ENCODE measurements at places on chromosomes 2 and 18.

- no peak for DNase-seq
Observed at GRCh38 chr2:235493402-235493774, 455 bp upstream of the AGAP1 start.

GRCh38 chr2:28102455-28102874, 211.9 kb downstream of the BABAM2 start:
- no peak for DNase-seq

- no peak for DNase-seq
Observed at GRCh38 chr2:50443868-50444630, 587.9 kb downstream of the NRXN1 start.

DNA sequence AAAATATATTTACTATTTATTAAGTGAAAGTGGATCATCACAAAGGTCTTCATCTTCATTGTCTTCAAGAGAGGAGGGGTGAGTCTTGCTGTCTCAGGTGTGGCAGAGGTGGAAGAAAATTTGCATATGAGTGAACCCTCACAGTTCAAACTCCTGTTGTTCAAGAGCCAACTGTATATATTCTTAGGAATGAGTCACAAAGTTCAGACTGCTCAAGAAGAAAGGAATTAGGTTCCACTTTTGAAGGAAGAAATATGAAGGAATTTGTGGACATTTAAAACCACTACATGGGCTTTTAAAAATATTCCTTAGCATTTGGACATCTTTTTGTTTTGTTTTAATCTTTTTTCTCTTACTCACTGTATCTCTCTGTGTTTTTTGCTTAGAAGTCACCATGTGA, 212.6 kb downstream of the INSIG2 start:
- DNase-seq = no peak

DNA sequence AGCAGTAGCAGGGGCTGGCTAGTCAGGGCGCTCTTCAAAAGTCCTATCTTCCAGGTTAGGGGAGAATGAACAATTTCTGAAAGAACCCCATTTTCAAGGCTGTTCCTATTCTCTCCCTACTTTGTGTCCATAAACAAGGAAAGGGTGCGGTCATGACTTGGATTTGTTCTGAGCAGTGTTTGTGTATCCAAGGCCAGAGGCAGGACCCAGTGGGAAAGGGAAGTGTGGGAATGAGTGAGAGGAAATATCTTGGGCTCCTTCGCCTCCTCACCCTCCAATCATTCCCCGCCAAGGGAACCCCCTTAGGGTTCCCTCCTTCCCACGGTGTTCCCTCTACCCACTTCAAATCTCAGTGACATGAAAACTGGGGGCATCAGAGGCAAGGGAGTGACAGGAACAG, 25.5 kb upstream of the SPTBN1 start:
- DNase-seq = no peak

DNA sequence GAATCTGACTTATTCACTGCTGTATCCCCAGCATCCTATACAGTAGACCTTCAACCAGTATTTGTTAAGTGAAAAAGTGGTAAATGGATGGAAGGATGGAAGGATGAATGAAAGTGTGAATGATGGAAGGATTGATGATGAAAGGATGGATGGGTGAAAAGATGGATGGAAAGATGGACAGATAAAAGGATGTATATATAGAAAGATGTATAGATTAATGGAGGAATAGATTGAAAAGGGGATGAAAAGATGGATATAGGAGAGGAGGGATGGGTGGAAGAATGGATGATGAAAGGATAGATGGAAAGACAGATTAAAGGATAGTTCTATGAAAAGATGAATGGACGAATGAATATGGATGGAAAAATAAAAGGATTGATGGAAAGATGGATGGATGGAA, 50.0 kb downstream of the PSD4 start:
- no peak for DNase-seq

DNA sequence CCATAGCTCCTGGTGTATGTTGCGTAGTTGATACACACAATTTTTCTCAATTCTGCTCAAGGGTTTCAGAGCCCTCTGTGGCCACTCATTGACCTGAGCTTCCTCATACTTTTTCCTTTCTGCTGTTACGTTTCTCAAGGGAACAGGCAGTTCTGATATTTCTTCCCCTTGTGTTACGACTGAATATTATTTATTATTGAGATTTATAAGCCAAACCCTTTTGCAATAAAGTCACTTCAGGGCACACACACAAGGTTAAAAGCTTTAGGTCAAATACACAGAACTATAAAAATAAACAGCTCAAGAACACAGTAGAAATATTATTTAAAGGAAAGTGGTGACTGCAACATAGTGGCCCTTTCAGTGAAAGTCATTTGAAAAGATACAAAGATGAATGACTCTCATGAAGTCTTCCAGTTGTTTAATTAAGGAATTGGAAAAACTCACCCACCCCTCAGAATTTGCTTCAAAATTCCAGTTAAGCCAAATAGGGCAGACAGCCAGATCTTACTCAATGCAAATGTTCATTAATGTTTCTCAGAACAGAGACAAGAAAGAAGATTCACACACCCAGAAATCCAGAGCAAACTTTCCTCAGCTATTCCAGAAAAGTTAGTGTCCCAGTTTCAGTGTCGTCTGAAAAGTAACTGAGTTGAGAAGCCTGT, 179.7 kb downstream of the TRIB2 start:
- no peak for DNase-seq

GRCh38 chr18:54444319-54444914, 86.7 kb downstream of the C18orf54 start:
- no peak for DNase-seq

DNA sequence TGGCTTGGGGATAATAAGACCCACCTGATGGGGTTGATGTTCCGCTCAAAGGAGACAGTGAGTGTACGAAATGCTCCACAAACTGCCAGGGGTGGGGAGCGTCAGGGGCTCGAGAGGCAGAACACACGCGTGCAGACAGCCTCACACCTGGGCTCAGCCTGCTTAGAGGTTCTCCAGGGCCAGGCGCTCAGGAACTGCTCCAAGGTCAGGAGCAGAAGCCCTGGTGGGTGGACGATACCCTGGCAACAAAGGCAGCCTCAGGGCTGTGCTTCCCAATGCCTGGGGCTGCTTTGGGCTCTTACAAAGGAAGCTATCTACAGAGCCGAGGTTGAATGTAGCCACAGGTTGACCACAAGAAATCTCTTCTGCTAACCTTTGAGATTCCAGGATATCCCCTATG, 114.4 kb downstream of the CLIP4 start:
- no peak for DNase-seq

- DNase-seq = no peak
Observed at GRCh38 chr2:131005216-131005935, 87.9 kb downstream of the FAM168B start.

GRCh38 chr2:102301867-102302362, 9.4 kb upstream of the IL1RL1 start:
- peak; percentile 16 for DNase-seq

DNA sequence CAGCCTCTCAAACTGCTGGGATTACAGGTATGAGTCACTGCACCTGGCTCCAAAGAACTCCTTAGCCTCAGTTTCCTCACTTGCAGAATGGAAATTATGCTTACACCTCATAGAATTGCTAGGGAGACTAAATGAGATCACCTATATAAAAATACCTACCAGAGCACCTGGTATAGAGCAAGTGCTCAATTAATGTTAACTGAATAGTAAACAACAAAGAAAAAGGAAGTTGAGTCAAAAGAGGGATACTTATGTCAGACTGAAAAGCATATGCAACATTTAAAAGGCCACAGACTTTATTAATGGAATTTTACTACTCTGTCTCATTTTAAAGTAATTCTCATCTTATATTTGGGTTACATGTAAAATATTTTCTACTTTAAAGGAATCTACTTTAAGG, 138.3 kb upstream of the SMAD7 start:
- DNase-seq = no peak

GRCh38 chr2:38499548-38500282, 103.0 kb downstream of the HNRNPLL start:
- DNase-seq = no peak

GRCh38 chr2:6671913-6672312, 193.8 kb downstream of the CMPK2 start:
- DNase-seq = no peak

- peak; percentile 91 for DNase-seq
Observed at GRCh38 chr2:241609859-241610793, 26.8 kb downstream of the THAP4 start.

GRCh38 chr2:221671515-221671914, 99.4 kb upstream of the EPHA4 start:
- DNase-seq = no peak

- no peak for DNase-seq
Observed at GRCh38 chr18:30970196-30970816, 72.2 kb downstream of the DSC3 start.

DNA sequence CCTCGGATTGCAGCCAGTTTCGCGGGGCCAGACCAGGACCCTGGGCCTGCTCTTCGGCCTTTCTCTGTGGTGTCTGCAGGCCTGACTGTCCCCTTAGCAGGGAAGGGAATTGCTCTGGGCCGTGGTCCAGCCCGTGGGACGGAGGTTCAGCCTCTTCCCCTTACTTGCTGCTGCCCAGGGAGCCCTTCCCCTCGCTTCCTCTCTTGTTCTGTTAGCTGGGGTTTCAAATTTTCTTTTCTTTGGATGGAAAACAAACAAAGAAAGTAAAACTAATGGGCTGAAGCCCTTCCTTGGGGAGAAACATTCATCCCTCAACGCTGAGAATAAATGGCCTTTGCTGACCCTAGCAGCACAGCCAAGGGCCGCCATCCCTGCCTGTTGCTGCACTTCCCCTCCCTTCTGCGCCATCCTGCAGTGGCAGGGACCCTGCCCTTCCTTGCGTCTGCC, 52.4 kb downstream of the ASAP2 start:
- DNase-seq = no peak

DNA sequence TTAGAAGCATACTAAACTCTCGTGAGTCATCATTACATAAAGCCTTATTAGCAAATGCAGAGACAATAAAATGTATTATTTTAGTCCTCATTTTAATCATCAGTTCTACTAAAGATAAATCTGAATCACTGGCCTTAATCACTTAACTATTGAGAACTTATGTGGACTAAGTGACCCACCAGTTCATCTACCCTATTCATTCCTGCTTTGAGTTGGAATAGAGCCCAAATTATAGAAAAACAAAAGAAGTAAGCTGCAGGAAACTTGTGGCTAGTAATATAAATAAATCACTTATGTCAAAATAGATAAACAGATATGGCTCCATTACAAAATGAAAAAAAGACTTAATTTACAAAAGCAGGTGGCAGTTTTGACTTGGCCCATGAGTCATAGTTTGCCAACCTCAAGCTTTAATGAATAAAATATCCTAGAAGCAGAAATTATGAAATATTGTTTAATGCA, 851.8 kb upstream of the CRIM1 start:
- DNase-seq = no peak

DNA sequence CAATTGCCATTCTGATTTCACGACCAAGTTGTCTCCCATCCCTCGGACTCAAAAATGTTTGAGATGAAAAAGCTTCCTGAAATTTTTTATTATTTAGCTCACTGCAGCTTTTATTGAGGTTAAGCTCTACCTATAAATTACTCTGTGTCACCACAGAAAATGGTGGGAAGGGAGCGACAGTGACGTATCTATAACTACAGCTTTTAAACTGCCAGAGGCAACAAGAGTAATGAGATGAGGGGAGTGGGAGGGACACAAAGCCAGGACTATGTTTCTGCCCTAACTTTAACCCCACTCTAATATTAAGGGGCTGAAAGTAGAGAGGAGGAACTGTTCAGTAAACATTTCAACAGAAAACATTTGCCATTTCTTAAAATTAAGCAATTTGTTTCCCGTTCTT, 37.4 kb downstream of the SMAD2 start:
- DNase-seq = no peak

GRCh38 chr2:73449404-73449803, 63.8 kb downstream of the ALMS1 start:
- DNase-seq = no peak

DNA sequence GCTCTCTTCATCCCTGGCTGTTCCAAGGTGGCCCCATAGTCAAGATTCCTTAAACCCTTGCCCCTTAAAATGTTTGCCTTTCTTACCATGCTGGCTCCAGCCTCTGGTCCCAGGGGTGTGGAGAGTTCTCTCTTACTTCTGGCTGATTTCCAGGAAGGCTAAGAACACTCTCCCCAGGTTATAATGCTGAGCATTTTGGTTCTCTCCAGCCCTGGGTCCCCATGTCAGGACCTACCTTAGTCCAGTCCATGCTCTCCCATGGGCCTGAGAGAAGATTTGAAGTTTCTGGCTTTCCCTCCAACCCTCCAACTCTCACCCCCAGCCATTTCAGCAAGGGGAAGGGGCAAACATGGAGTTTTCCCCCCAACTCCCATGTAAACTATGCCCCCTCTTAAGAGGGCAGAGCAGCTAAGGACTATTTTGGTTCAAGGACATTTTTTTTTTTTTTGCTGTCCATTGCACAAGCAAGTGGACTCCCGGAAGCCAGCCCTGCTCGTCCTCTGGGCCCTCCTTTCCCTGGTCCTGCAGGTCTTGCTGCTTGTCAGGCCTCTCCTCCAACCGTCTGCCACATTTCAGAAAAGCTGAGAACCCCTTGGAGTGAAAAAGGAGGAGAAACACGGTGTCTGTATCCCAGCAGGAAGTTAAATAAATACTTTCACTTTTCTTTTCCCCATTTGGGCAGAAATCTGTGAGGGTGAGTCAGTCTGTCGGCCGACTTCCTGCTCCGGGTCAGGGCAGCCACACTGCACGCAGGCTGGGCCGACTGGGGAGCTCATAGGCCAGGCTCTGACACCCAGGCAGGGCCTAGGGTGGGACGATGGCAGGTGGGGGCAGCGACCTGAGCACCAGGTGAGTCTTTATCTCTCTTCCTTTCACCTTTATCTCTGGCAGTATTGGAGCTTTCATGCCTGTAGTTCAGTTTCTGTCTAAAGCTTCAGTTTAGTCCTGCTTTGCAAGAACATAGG, at the start of gene SP140L:
TSS of gene SP140L (plus strand) at position 741 of the 965 bp plus-strand sequence. CDS start at position 818, 77 bp downstream.
- peak; percentile 70 for DNase-seq

GRCh38 chr2:179068991-179069643, 19.2 kb upstream of the CCDC141 start:
- no peak for DNase-seq

DNA sequence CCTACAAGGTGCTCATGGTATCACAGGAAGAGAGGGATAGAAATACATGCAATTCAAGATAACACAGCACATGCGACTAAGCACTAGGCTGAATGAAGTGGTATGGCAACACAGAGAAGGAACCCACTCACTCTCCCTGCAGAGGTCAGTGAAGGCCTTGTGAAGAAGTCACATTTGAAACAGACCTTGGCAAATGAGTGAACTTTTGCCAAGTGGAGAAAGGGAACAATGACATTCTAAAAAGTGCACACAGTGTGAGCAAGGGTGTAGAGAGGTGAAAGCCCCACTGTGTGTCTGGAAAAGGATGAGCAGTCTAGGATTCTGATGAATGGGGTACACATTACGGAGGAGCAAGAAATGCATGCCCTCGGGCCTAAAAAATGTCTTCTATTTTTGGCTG, 23.3 kb downstream of the KLF7 start:
- no peak for DNase-seq

DNA sequence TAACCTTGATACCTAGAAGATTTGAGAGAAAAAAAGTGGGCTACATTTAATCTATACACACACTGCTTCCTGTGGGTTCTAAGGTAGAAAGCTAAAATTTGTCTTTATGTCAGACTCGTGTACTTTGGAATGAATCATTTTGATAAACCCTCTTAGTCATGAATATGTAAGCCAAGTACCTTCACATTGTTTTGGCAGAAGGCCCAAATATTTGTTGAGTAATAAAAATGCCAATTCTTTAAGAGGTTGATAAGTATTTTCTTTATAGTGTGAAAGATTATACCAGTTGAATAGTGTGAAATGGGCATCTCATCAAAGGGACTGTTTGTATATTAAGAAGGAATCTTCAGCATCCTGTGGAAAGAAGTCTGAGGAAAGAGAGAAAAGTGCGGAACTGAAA, 1464.7 kb upstream of the ZEB2 start:
- DNase-seq = no peak
